ENCODE measurements at places on chromosomes 12 and 14.
A peak's percentile ranks its signal among the peaks of the same experiment; 100 is the strongest.

DNA sequence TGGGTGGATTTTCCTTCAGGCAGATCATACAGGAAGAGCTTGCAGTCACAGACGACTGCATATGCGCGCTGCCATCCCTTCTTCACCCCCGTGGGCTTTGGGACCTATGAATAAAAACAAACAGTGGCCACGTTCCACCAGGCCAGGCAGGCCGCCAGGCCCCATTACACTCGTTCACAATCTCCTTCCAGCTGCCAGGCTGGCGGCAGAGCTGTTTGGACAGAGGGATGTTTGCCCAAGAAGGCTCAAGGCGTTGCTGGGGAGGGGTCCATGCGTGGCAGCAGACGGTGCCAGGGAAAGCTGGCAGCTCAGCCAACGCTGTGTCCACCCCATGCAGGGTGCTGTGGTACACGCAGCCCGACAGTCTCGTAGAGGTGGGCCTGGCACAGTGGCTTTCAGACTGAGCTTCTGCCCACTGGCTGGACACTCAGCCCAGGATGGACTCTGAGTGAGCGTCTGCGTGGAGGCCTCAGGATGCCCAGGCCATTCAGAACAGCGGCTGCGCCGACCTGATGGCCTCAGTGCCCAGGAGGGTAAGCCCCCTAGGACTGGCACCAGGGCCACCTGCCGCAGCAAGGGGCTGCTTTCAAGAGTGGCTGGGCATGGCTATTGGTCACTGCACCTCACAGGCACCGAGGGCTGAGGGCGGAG lies 27.5 kb downstream of the AMN start:
- DNase-seq: peak; percentile 69

DNA sequence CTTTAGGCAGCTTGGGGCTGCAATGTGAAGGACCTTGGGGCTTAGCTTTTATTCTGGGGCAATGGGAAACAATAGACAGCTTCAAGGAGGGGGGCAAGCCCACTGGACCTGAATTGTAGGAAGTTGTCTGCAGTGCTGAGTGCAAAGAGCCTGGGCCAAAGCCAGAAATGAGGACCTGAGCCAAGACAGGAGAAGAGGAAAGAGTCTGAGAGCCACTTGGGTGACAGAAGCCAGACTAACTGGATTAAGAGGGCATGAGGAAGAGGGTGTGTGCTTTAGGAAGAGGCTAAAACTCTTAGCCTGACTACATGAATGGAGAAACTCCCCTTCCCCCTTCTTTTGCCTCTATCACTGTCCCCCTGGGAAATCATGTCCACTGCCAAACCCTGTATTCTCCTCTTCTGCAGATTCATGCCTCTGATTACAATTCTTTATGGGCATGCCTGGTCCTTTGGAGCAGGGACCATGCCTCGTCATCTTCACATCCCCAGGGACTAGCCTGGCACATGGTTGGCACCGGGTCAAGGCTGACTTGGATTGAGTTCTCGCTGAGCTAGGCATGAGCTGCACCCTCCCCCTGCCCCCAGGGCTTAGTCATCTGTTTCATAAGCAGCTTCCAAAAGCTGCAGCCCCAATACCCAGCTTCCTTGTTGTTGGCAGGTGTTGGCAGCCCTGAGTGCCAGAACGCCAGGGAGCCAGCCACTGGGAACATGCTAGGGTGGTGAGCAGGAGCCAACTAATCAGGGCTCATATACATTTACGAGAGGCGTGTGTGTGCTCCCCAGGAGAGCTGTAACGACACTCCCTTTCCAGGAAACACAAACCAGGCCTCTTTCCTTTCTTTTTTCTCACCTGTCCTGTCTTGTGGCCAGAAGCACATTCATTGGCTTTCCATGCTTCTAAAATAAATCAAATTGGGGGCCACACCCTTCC lies 27.7 kb upstream of the JDP2 start:
- peak; percentile 38 for DNase-seq

- no peak for DNase-seq
Observed at GRCh38 chr12:113232840-113233585, 11.7 kb downstream of the TPCN1 start.

GRCh38 chr14:71414631-71415403 lies 507.6 kb downstream of the PCNX1 start:
- no peak for DNase-seq

GRCh38 chr12:6826734-6827436 lies 1.3 kb upstream of the P3H3 start:
- DNase-seq: no peak

- DNase-seq: no peak
Observed at GRCh38 chr14:23877538-23878180, 75.9 kb upstream of the DHRS4 start.

GRCh38 chr14:42508209-42508946 lies 901.7 kb downstream of the LRFN5 start:
- no peak for DNase-seq

DNA sequence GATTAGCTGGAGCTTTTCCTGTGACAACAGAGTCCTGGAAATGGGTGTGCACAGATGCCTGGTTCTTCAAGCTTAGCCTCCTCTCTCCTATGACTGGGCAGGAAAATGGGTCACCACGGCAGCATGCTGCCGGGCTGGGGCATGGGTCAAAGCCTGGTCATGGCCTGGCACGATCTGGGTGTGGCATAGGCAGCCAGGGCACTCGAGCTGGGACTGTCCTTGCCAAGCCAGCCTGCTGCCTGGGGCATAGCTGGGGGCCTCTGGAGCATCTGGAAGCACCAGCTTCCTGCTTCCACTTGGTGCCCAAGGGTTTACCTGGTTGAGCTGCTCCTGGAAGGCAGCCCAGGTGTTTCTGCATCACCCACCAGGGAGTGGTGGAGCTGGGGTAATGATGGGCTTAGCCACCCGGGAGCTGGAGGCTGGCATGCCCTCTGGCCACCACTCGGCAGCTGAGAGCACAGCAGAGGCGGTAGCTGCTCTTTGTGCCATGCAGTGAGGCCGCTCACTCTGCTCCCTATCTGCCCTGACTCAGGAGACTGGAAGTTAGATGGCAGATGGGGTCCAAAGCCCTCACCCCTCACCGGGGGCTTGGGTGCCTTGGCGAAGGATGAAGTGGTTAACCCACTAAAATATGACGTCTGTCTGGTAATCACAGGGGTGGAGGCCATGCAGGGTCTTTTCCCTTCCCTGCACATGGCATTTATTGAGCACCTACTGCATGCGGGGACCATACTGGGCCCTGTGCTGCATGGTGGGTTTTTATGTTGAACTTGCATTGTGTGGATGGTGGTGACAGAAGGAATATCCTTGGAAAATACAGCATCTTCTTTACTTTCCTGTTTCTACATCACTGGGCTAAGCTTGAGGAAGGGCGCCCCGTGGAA lies 1.7 kb downstream of the OTUB2 start:
- no peak for DNase-seq

DNA sequence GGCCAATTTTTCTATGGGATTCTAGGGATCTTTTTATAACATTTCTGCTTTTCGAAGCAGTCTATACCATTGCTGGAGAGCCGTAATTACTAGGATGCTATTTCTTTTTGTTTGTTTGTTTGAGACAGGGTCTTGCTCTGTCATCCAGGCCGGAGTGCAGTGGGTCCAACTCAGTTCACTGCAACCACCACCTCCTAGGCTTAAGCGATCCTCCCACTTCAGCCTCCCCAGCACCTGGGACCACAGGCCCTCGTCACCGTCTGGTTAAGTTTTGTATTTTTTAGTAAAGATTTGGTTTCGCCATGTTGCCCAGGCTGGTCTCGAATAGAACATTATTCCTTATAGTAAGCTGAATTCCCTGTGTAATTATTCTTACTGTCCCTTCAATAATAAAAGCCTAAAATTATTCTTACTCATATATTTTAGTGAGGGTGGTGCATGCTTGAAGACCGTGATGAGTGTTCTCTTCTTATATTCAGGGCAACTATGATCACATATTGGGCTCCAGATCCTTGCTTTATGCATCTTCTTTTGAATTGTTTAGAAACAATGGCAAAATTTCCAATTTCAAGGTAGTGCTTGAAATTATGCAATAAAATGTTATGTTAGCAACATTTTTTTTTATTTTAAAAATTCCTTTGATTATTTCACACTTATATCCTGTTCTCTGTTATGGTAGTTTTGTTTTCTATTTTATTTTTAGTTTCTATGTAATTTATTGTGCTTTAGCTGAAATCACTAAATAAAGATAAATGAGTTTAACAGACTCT lies 66.2 kb downstream of the CRADD start:
- no peak for DNase-seq

DNA sequence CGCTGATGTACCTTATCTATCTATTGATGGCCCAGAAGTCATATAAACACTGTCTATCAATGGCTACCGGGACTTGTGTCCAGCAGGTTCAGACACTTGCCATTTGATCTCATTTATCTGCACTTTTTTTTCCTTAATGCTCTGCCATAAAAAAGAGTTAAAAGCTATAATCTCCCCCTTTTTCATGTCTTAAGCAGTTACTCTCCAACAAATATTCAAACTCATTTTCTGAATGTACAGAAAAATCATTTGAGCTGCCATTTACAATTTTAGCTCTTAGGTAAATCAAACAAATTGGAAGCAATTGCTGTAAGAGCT lies 101.4 kb downstream of the SLC8A3 start:
- DNase-seq: no peak
